ENCODE measurements at places on chromosomes 2 and 18. TPM values are rescaled to one million over a fixed set of nuclear protein-coding genes. Genes with fewer than 3 reads are reported as not detected.

Gene PROM2
- 2.7 TPM for total RNA-seq

Gene ARHGEF4
- 0.30 TPM for total RNA-seq

Gene RANBP2
- total RNA-seq, result 64.7 TPM

Gene STEAP3
- total RNA-seq, result 3.0 TPM

Gene ADD2
- total RNA-seq, result 3.3 TPM

Gene HTR2B
- 1.3 TPM for total RNA-seq

Gene ATRAID
- 300 TPM for total RNA-seq

Gene AMER3
- not detected for total RNA-seq

Gene CLEC4F
- 4.8 TPM for total RNA-seq

Gene HOXD12
- not detected for total RNA-seq

Gene PID1
- 11.8 TPM for total RNA-seq

Gene CHST10
- 7.9 TPM for total RNA-seq

Gene PLA2R1
- total RNA-seq, result 8.2 TPM

Gene HADHA
- total RNA-seq, result 120 TPM

Gene TUBA4B
- total RNA-seq, result not detected

Gene CD302
- 76.6 TPM for total RNA-seq

Gene EMX1
- not detected for total RNA-seq

Gene TLX2
- not detected for total RNA-seq

Gene MFSD2B
- total RNA-seq, result 3.1 TPM

Gene GAREM1
- 1.7 TPM for total RNA-seq

Gene VWA3B
- total RNA-seq, result not detected

Gene MYCN
- 0.38 TPM for total RNA-seq

Gene CCDC88A
- 75.0 TPM for total RNA-seq

Gene DCDC2C
- total RNA-seq, result not detected

Gene MBD2
- total RNA-seq, result 40.7 TPM

Gene NTSR2
- total RNA-seq, result not detected

Gene GKN2
- not detected for total RNA-seq

Gene MDH1B
- total RNA-seq, result not detected

Gene TMEM247
- not detected for total RNA-seq
